ENCODE measurements at places on chromosomes 2 and 18.

GRCh38 chr2:198325359-198325758 is 521.0 kb downstream of the PLCL1 start:
- DNase-seq = no peak

GRCh38 chr18:22378672-22379282 is 38.9 kb downstream of the CTAGE1 start:
- no peak for DNase-seq

DNA sequence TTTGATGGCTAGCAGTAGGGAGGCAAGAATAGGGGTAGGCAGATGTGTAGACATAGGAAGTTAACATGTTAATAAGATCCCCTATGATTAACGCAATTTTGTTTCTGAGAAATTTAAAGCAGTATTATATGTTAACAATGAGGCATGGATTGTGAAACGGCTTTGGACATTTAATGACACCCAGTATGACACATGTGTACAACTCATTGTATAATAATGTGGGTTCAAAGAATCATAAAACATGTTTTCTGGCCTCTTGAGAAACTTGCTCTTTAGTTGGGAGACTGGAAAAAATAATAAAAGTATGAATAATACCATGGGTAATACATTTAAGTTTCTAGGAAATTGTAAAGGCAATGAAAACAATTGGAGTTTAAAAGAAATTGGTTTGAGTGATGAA is 332.1 kb upstream of the CDH20 start:
- no peak for DNase-seq

- DNase-seq = no peak
These were observed 2.6 kb downstream of the RAB27B start for GRCh38 chr18:54830866-54831265.

- no peak for DNase-seq
These were observed 3.2 kb downstream of the FARSB start for GRCh38 chr2:222652491-222653255.

DNA sequence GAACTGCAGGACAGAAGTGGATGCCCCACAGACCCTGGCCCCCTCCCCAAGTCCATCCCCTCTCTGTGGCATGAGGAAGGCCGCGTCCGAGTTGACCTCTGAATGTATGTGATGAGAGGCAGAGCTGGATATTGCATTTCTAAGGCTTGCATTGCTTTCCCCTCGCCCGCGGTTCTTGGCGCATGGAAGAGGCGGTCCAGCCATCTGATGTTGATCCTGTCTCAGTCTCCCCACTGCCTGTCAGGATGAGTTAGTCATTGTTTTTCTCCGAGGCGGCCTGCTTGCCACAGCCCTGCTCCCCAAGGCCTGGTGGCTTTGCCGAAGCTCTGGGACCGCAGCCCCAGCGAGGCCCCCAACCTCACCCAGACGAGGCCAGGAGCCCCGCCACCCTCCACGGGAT is 88.6 kb downstream of the SMAD7 start:
- DNase-seq = no peak

- DNase-seq = peak; percentile 29
These were observed 199.3 kb upstream of the EPAS1 start for GRCh38 chr2:46097714-46098480.

- DNase-seq = no peak
These were observed 64.8 kb upstream of the ALKAL2 start for GRCh38 chr2:352696-353095.

GRCh38 chr2:12404497-12404896 is 312.2 kb upstream of the TRIB2 start:
- DNase-seq = no peak

DNA sequence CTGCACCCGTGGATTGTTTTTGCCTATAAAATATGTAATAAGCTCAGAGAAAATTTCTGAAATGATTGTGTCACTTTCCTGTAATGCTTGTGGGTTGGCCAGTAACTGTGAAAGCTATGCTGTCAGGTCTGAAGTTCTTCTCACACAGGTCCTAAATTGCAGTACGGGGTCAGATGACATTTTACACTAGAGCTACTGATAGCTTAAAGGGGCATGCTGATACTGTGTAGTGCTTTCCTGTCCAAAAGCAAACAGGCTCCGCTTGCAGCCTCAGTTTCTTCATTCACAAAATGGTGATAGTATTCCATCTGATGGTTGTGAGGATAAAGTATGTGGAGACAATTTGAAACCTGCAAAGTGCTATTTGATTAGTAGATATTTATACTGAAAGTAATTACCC is 7.6 kb upstream of the FARSB start:
- DNase-seq = no peak

- no peak for DNase-seq
These were observed 30.0 kb upstream of the BMP10 start for GRCh38 chr2:68901199-68901514.

- DNase-seq = no peak
These were observed 3.0 kb upstream of the NCKAP5 start for GRCh38 chr2:133571249-133571648.

DNA sequence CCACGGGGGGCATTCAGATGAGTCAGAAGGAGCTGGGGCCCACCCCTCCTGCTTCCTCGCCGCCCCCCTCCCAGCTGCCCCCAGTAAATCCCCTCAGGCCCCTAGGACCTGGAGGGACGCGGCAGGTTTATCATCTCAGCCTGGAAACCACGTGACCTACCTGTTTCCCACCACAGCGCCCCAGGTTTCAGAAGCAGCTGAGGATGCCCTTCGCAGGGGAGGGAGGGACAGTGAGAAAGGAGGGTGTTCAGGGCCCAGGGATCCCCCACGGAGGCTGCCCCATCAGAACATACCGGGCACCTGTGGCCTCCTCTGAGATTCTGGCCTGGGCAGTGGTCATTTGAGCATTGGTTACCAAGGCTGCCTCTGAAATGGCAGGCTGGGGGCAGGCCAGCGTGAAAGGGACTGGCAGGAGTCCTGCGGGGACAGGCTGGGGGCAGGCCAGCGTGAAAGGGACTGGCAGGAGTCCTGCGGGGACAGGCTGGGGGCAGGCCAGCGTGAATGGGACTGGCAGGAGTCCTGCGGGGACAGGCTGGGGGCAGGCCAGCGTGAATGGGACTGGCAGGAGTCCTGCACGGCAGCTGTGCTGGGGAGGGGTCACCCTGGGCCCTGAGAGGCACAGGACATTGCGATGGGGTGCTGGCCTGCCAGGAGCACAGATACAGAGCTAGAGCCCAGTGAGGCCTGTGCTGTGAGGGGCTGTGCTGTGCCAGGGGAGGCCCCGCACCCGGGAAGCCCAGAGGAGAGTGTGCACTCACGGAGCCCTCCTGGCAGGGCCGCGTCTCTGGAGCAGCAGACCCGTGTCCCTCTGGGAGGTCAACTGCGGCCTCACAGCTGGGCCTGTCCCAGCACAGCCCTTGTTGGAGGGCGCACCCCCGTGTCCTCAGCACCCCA is 1.6 kb downstream of the NEU4 start:
- no peak for DNase-seq

DNA sequence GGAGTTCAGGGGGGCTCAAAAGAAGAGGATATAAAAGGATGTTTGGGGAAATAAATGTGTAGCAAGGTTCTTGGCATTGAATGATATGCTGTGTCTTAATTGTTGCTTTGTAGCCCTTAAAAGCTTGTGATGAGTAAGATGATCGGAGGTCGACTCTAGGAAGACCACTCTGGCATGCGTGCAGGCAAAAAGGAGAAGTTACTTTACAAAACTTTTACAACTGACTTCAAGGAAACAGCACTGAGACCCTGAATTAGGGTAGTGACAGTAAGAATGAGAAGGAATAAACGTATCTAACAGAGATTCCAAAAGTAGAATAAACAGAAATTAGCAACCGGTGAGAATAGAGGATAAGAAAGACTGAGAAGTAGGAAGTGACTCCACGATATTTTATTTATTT is 228.7 kb upstream of the TANK start:
- DNase-seq = no peak

- no peak for DNase-seq
These were observed 70.2 kb downstream of the TMEFF2 start for GRCh38 chr2:192124571-192124970.

DNA sequence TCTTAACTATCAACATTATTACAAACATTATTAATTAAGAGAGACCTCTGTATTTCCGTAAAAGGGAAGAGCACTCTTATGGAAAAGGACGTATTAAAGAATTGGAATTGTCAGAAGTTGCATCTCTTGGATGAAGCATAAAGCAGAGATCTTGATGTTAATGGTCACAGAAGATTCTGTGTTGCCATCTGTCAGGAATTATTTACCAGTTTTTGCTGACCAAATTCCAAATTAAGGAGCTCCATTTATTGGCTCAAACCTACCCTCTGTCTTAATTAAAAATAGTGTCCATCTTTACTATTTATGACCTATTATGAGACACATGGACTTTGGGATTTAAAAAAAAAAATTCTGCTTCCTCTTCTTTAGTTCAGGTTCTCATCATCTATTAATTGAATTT is 232.1 kb downstream of the ARHGAP15 start:
- peak; percentile 5 for DNase-seq

- DNase-seq = no peak
These were observed 5.0 kb downstream of the SPIRE1 start for GRCh38 chr18:12652861-12653401.

- no peak for DNase-seq
These were observed 186.6 kb downstream of the MTX2 start for GRCh38 chr2:176455816-176456291.

DNA sequence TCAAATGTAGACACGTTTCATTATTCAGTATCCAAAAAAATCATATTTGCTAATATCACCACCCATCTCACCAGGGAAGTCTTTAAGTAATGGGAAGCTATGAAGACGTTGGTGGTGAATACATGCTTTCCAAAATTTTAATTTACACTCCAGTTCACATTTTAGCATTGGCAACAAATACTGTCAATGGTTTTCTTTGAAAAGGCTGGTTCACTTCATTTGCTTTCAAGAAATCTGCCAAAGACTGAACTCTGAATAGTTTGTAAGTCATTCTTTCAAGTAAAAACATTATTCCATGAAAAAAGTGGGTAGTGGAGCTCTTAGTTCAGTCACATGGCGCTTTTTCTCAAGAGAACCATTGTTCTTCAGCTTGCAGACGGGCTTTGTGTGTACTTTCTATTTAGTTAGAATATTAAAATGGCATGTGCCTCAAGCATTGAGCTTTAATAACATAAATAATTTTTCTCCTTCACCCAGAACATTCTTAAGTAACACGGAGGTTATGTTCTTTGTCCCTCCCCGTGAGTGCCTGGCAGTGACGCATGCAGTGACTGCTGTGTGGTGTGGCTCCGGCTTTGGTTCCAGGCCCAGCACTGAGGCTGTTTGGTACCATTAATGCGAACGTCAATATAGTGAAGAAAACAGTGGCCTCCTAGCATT is 300.0 kb upstream of the HDAC4 start:
- no peak for DNase-seq

DNA sequence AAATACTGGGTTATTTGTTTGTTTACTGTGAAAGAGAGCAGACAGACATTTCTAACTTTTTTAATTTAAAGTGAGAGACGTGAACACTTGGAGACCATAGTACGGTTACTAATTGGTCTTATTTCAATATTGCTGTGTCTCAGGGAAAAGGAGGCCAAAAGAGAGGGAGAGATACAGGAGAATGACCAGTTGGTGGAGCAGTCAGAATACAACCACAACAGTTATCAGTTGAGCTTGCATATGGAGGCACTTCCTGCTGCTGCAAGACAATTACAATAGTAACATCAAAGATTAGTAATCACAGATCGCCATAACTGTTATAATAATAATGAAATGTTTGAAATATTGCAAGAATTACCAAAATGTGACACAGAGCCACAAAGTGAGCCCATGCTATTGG is 58.2 kb downstream of the TWSG1 start:
- no peak for DNase-seq

- no peak for DNase-seq
These were observed 123.3 kb downstream of the LTBP1 start for GRCh38 chr2:33069894-33070651.

DNA sequence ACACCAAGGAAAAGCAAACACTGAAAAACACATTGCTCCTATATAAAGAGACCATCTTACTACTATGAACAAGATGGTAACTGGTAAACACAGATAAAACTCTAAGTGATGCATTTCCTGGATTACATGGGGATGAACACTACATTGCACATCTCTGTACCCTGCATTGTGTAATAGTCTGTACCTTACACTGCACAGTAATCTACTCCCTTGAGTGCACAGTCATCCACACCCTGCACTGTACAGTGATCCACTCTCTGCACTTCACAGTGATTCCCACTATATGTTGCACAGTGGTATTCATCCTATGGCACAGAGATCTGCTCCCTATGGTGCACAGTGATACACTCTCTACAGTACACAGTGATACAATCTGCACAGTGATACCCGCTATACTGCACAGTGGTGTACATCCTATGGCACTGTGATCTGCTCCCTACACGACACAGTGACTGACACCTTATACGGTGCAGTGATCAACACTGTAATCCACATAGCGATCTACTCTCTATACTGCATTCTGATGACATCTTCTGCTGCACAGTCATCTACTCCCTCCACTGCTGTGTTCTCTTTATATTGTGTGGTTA is 462.2 kb upstream of the RGPD4 start:
- no peak for DNase-seq

GRCh38 chr18:4106407-4107033 is 348.6 kb downstream of the DLGAP1 start:
- peak; percentile 51 for DNase-seq

DNA sequence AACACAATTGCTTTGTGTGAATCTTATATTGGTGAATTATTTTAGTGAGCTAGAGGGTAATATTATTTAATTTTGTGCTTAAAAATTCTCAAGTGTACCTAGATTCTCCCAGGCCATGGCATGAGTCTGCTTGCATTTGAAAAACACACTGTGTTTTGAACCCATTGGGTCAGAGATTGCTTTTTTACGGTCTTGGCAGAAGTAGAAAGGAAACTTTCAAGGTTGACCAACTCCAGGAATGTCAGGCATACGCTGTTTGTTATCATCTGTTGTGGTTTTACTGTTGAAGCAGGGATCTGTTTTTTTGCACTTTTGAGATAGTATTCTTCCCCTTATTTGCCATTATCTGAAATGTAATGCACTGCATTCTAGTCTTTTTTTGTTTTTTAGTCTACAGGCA is 377.4 kb downstream of the RPRM start:
- no peak for DNase-seq

- peak; percentile 5 for DNase-seq
These were observed 455.7 kb upstream of the TCF4 start for GRCh38 chr18:56043641-56044061.

DNA sequence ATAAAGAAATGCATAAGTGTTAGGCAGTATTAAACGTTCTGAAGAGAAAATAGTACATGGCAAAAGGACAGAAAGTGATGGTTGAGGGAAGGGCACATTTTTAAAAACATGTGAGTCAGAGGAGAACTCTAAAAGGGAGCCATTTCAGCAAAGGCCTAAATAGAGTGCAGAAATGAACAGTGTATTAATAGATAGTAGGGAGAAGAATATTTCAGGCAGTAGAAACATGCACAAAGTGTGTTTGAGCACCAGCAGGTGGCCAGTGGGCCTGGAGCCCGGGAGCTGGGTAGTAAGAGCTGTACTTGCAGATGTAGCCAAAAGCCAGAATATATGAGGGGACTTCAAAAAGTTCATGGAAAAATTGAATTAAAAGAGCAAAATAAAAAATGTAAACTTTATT is 288.1 kb upstream of the FIGN start:
- no peak for DNase-seq

Data from cerebellum (tissue), 4 donors.